GM23248 (cell line): ENCODE measurements at places on chromosomes 7 and 10. TPM values are rescaled to one million over a fixed set of nuclear protein-coding genes. Genes with fewer than 3 reads are reported as not detected.
A peak's percentile ranks its signal among the peaks of the same experiment; 100 is the strongest.

DNA sequence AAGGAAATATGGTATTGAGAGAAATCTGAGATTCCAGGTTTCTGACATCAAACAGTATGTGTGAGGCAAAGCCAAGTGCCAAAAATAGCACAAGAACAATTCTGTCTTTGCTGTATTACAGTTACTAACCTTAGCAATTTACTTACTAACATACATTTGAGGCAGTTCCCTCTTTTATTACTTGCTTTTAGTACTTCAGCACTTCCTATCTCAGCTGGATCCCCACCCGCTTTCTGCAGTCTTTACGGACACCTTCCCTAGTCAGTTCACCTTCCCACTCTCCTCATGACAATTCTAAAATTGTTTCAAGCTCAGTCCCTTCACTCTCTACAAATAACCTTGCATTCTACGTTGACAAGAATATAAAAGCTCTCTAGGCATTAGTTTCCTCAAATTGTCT, 79.2 kb downstream of the ELAPOR2 start:
- H3K27ac ChIP-seq: no peak overlapping the region
- H3K4me3 ChIP-seq: no peak overlapping the region
- H3K4me1 ChIP-seq: no peaks in the 10 kb centered on the region

MUC3A gene
- not detected in 2 replicates for total RNA-seq

- H3K27ac ChIP-seq: no peak overlapping the region
- no peaks in the 10 kb centered on the region for H3K36me3 ChIP-seq
- H3K4me3 ChIP-seq: peak overlapping the region; percentile 66
Observed at GRCh38 chr7:128167042-128167701, 73.9 kb upstream of the LEP start.

IFIT2 gene
- 3.5 and 7.0 TPM in 2 replicates for total RNA-seq

DNA sequence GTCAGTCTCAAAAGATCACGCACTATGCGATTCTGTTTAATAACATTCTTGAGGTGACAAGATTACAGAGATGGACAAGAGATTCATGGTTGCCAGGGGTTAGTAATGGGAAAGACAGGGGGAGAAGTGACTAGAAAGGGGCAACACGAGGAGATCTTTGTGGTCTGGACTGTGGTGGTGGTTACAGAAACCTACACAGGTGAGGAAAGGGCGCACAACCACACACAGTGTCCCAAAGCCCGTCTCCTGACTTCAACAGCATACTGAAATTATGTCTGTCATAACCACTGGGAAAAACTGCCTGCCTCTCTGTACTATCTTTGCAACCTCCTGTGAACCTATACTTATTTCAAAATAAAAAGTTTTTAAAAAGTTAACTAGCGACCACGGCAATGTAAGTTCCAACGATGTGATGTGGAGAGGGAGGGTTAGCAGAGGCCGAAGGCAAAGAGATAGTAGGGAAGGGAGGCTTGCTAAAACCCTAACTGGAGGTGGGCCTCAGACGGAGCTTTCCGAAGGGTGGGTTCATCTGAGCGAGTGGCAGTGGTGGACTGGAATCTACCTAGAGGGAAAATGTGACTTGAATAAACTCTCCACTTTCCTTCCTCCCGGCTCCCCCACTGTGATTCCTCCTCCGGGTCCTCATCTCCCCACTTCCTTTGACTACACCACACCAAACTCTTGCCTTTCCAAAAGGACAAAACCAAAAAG, 43.7 kb downstream of the GNA12 start:
- H3K27ac ChIP-seq: no peak overlapping the region
- H3K4me3 ChIP-seq: no peak overlapping the region
- peaks cover 47% of the 10 kb centered on the region for H3K4me1 ChIP-seq
- DNase-seq: no peak
- H3K27me3 ChIP-seq: no peaks in the 10 kb centered on the region

AKR1B15 gene
- total RNA-seq: not detected in 2 replicates

FKBP6 gene
- not detected in 2 replicates for total RNA-seq

DNA sequence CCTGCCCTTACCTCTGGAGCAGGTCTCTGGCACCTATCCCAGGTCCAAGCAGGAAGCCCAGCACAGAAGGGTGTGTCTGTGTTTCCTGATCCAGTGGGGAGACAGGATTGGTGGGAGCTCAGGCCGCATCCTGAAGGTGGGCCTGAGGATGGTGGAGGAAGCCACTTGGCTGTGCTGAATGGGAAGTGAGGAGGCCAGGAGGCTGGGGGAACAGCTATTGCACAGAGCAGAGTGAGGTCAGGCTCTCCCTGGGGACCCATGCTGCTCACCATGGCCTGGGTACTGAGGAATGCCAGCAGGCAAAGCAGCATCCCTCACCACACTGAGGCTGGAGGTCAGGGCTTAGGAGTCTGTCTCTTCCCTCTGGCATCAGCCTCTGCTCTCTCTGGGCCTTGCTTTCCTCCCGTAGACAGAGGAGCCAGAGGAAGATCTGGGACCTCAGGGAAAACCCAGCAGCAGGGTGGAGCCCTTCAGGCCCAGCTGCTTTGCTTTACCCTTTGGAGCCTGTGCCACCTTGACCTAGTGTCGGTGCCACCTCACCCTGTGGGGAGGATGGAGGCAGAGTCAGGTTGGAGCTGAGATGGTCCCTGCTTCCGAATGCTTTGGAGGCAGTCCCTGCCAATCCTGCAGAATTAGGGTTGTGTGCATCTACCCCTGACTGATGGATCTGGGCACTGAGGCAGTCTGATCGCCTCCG, 39.0 kb downstream of the CDH23 start:
- H3K36me3 ChIP-seq: no peaks in the 10 kb centered on the region
- DNase-seq: peak; percentile 38
- peaks cover 12% of the 10 kb centered on the region; the same call in 1 of the 2 replicates for H3K27me3 ChIP-seq
- H3K4me3 ChIP-seq: no peak overlapping the region
- no peak overlapping the region for H3K27ac ChIP-seq

- H3K4me3 ChIP-seq: peak overlapping the region; percentile 94
- peak overlapping the region; percentile 98 for H3K27ac ChIP-seq
- H3K4me1 ChIP-seq: peaks cover 40% of the 10 kb centered on the region
- no peaks in the 10 kb centered on the region for H3K27me3 ChIP-seq
Observed at GRCh38 chr7:22855049-22855392, 32.4 kb upstream of the TOMM7 start.
